Muscle of leg (tissue), 16 donors: ENCODE measurements at places on chromosomes 6 and 20. TPM values are rescaled to one million over a fixed set of nuclear protein-coding genes. Genes with fewer than 3 reads are reported as not detected.

OLIG3 gene
- not detected for total RNA-seq

SPEF1 gene
- 0.09 TPM for total RNA-seq

FAM209B gene
- 0.13 TPM for total RNA-seq

CYB5R4 gene
- 9.5 TPM for total RNA-seq

SLC17A1 gene
- total RNA-seq: not detected

TINAG gene
- 0.04 TPM for total RNA-seq

SAMD3 gene
- total RNA-seq: 0.71 TPM

NKAIN4 gene
- total RNA-seq: 28.5 TPM

DNA sequence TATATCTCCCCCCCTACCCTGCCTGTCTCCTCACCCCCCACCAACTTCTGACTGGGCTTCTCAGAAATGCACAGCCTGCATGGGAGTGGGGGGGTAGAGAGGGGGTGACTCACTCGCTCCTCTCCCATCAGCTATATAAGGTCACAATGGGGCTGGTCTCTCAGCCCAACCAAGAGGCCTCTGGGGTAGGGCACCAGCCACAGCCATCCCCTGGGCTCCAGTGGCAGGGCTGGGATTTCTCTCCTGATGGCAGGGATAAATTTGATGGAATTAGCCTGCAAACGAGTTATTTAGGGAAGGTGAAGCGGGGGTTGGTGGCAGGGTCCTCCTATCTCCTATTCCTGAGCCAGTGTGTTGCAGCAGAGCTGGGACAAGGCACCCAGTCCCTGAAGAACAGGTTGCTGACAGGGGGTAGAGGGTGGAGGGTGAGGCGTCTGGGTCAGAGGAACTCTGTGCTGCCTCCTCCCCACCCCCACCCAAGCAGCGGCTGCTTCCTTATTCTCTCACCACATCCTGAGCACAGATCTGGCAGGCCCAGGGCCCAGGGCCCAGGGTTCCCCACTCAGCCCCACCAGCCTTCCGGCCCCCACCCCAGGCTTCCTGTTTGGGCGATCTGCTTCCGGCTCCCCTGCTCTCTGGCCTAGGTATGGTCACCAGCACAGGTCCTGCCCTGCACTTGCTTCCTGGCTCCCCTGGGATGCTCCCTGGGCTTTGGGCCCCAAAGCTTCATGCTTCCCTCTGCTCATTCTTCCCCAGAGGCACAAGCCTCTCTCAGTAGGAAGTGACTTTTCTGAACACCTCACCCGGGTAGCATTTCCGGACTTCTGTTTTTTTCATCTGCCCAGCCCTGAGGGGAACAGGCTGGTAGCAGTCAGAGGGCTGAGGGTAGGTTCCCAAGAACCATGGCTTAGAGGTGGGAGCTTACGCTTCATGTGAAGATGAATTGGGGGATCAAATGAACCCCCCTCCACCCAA is 4.0 kb downstream of the PPP1R18 start:
- H3K4me3 ChIP-seq: peak overlapping the region; percentile 99
- peak; percentile 87 for DNase-seq
- H3K27me3 ChIP-seq: no peaks in the 10 kb centered on the region
- peak overlapping the region; percentile 90 for H3K27ac ChIP-seq

DNA sequence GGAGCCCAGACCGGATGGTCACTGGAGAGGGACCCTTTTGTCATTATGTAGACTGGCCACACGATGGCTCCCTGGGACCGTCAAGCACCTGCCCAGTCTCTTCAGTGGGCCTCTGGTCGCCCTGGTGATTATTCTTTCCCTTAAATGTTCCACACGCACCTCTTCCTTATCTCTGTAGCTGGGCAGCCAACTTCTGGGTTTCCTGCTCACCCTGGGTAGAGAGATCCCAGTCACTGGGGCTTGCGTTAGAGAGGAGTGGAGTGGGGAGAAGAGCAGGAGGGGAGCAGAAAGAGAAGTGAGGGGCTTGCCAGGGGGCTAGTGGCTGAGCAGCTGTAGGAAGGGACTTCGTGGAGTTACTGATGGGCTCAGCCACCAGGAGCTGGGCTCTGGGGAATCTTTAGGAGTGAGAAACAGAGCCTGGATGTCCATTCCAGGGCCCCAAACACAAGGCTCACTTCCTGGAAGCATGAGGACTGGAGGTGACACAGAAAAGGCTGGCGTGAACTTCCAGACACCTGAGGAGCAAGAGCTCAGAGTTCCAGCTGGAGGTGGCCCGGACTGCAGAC is 150.1 kb downstream of the DHX35 start:
- H3K36me3 ChIP-seq: no peaks in the 10 kb centered on the region
- peak; percentile 51 for DNase-seq
- H3K4me1 ChIP-seq: peaks cover 4% of the 10 kb centered on the region
- H3K27ac ChIP-seq: no peak overlapping the region

- H3K27me3 ChIP-seq: no peaks in the 10 kb centered on the region
- H3K36me3 ChIP-seq: no peaks in the 10 kb centered on the region
- no peaks in the 10 kb centered on the region for H3K4me1 ChIP-seq
- H3K27ac ChIP-seq: no peak overlapping the region
These were observed 2.7 kb upstream of the WFDC11 start for GRCh38 chr20:45672765-45673164.

- no peak overlapping the region for H3K27ac ChIP-seq
- H3K36me3 ChIP-seq: no peaks in the 10 kb centered on the region
- H3K4me3 ChIP-seq: no peak overlapping the region
- no peak for DNase-seq
- no peaks in the 10 kb centered on the region for H3K4me1 ChIP-seq
- no peaks in the 10 kb centered on the region for H3K27me3 ChIP-seq
These were observed 76.1 kb upstream of the TFAP2D start for GRCh38 chr6:50637267-50637666.

DNA sequence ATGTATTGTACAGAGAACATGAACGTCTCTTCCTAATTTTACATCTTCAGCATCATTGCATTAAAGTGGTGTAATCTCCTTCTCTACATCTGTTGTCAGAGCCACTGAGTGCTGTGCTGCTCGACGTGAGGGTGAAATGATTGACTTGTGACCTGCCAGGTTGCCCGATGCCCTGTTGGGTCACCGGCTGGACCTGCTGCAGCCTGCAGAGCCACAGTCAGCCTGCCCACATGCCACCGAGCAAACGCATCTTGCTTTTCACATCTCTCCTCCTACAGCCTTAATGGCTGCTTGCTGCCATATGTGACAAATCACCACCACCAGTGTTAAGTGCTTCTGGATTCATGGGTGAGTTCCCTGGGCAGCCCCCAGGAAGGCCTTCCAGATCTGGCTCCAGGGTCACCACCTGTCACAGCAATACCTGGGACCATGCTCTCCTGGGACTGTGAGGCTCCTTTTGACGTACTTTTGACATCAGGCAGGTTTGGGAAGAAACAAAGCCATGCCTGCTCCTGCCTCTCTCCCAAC is 80.3 kb downstream of the ASXL1 start:
- H3K4me3 ChIP-seq: no peak overlapping the region
- H3K4me1 ChIP-seq: peaks cover 2% of the 10 kb centered on the region
- peaks cover 80% of the 10 kb centered on the region for H3K36me3 ChIP-seq
- no peaks in the 10 kb centered on the region for H3K27me3 ChIP-seq
- DNase-seq: no peak

DNA sequence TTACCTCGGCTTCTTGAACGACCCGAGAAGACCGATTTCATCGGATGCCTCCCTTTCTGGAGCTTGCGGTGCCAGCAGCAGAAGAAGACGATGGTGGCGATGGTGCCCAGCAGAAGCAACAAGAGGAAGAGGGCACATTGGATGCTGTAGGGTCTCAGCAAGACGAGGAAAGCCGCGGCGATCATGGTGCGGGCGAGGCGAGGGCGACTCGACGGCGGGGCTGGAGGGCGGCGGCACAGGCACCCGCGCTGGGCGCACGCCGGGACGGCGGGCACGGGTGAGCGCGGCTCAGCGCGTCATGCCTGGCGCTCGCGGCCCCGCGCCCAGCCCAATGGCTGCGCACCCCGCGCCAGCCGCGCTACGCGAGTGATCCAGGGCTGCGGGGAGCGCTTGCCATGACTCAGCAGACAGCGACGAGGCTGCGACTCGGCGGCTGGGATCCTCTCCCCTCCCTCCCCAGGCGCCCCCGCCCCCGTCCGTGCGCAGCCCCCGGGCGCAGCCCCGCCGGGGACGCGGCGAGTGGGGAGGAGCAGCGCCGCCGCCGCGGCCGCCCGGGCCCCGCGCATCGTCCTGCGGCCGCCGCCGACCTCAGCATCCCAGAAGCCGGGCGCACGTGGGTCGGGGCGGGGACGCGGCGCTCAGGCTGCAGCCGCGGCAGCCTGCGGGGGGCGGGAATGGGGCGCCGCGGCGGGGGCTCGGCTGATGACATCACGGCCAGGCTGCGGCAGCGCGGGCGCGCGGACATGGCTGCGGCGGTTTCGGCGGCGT is at the start of gene BEND6:
TSS of gene BEND6 (plus strand) at position 705 of the 768 bp plus-strand sequence. CDS start 26,704 bp downstream, outside the sequence.
- H3K27me3 ChIP-seq: peaks cover 32% of the 10 kb centered on the region
- no peak within 1 kb of the TSS for H3K27ac ChIP-seq
- peaks cover 19% of the 10 kb centered on the region for H3K4me1 ChIP-seq
- H3K36me3 ChIP-seq: no peaks in the 10 kb centered on the region
- peak; percentile 70 for DNase-seq

DNA sequence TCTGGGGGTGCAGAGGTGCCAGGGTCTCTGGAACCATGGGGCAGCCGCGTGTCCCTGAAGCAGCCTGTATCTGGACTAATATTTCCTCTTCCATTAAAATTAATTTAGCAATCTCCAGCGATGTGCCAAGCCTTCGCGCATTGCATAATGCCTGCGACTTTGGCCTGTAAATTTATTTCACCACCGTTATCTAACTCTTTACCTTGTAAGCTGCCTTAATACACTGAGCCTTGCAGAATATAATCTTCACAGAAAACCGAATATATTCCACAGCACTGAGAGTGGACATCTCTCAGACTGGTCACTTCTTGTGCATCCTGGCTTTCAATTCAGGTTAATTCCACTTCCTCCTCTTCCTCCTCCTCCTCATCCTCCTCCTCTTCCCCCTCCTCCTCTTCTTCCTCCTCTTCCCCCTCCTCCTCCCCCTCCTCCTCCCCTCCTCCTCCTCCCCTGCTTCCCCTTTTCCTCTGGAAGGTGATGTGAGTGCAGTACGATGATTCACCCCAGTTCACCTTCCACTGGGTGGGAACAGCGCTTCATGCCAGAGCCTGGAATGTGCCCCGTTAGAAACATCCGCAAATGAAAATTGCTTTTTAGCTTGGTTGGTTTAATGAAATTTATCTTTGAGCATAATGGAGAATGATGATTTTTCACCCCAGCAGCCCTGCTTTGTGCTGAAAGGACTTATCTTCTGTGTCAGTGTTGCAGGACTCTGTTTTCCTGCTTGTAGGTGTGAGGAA is 101.4 kb downstream of the CDH4 start:
- no peak for DNase-seq
- H3K36me3 ChIP-seq: no peaks in the 10 kb centered on the region
- peaks cover 44% of the 10 kb centered on the region for H3K27me3 ChIP-seq
